Neural crest cell (in vitro differentiated cells): ENCODE measurements at places on chromosomes 3 and 15.

GRCh38 chr3:170033489-170033888, 4.3 kb upstream of the GPR160 start:
- DNase-seq = no peak

GRCh38 chr3:187183210-187183862, 13.9 kb upstream of the RTP1 start:
- DNase-seq = no peak

DNA sequence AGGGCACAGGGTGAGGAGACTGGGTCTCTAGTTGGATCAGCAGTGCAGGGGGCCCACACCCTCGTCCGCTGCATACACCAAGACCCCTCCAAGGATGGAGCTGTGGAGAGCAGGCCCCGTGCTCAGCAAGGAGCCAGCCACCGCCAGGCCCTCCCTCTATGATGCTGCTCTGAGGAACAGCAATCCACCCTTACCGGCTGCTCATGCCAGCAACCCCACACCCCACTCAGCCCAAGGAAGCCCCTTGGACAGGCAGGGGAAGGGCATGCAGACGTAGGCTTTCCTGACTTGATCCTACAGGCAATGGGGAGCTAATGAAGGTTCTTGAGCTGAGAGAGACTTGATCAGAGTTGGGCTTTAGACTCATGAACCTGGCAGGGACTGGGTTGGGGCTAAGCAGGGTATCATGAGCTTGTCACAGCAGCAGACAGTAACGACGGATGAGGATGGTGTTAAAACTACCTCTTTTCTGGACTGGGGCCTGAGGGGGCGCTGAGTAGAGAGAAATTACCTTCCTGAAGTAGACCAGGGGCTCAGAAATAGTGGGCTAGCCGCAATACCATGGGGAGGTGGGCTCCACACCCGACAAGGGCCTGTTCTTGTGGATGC, 50.5 kb upstream of the FGD5 start:
- DNase-seq = no peak

DNA sequence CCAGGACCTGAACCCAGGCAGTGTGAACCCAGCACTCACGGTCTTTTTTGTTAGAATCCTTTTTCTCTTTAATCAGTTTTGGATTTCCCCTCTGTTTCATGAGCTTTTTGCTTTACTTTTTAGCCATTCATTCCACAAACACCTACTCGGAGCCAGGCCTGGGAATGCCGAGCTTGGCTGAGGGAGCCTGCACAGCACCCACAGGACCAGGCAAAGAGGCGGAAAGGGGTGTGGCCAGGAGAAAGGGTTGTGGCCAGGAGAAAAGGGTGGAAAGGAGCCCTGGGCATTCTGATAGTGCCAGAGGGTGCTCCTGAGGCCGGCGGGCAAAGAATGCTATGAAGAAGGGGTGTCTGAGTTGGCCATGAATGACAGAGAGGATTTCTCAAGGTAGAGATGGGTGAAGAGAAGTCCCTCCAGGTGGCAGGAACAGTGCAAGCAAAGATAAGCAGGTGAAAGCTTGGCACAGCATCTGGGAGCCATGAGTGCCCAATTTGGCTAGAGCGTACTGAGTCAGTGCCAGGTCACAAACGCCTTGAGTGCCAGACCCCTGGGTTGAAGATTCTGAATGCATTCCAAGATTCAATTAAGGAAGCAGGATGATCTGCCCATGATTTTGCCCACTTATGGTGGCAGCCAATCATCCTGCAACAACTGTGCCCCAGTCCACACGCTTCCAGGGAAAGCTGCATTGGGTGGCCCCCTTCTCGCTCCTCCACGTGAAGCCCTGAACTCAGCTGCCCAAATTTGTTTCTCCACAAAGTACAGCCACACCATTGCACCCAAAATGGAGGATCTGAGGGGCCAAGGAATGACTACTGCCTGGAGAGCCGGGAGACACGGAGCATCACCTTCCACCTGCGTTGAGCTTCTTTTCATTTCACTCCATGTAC, 157.2 kb downstream of the XXYLT1 start:
- DNase-seq = no peak

GRCh38 chr3:66618066-66618465, 117.2 kb upstream of the LRIG1 start:
- DNase-seq = no peak

DNA sequence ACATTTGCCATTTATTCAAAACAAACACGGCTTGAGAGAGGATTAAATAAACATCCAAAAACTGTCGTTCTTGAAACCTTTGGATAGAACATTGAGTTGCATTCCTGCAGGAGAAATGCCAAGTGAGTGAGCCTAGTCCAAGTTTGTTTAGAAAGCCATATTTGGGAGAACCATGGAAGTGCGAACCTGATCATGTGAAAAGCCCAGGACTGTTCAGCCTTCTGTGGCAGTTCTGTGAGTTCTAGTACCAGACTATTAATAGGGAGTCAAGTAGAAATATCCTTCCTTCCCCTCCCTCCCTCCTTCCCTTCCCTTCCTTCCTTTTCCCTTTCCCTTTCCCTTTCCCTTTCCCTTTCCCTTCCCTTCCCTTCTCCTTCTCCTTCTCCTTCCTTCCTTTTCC, 470.4 kb downstream of the LPP start:
- no peak for DNase-seq

DNA sequence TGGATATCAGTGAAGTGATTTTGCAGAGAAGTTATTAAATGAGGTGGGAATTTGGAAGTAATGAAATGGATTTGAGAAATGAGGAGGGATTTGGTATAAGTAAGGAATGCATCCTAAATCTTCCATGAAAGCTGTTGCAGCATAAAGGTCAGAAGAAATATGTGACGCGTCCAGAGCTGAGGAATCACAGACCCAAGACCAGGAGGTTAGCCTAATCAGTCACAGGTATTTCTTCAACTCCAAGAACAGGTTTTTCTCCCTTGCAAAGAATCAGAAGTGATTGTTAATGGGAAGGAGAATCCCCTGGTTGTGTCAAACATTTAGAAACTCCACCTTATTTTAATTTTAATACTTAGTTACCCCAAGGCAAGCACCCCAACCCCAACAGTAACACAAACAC, 253.2 kb downstream of the MEX3B start:
- DNase-seq = no peak

GRCh38 chr3:151009981-151010380, 37.5 kb upstream of the CLRN1 start:
- no peak for DNase-seq

- DNase-seq = peak; percentile 32
Observed at GRCh38 chr3:28575100-28575745, 226.6 kb upstream of the AZI2 start.

DNA sequence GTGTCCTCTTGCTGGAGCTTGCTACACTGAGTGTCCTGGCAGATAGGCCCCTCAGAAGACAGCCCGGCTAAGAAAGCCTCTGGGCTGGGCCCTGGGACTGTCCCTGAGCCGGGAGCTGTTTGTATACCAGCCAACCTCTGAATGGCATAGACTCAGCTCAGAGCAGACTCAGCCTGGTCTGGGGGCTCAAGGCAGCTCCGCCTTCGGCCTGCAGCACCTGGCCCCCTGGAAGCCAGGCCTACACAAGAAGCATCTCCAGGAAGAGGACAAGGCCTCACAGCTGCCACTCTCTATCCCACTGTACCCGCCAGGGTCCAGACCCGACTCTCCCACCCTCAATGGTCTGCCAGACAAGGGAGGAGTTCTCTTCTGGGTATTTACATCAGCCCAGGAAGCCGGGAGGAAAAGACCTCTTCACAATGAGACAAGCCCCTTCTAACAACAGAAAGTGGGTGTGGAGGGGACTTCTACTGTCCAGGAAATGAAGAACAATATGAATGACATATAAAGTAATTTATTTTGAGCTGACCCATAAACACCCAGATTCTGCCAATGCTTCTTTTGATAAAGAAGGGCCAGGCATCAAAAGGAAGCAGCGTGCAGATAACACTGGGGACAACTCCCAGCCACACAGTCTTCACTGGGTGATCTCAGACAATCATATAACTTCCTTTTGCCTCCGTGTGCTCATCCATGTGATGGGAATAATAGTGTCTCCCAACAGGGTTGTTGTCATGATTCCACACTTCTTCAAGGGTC, 110.2 kb downstream of the TPRA1 start:
- DNase-seq = no peak

DNA sequence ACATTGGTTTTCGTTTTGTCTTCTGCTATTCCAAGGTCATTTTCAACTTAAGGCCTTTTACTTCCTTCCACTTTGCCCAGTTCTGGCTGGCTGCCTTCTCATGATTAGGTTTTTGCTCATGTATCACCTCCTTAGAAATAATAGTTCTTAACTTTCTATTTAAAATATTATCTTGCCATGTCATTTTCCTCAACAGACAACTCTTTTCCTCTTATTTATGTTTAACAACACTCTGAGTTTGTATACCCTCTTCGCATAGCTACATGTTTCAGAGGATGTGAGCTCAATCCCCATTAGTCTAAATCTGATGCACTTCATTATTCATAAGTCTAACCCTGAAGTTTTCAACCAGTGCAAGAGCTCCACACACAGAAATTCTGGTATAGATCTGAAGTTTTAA, 299.1 kb downstream of the BCHE start:
- no peak for DNase-seq

DNA sequence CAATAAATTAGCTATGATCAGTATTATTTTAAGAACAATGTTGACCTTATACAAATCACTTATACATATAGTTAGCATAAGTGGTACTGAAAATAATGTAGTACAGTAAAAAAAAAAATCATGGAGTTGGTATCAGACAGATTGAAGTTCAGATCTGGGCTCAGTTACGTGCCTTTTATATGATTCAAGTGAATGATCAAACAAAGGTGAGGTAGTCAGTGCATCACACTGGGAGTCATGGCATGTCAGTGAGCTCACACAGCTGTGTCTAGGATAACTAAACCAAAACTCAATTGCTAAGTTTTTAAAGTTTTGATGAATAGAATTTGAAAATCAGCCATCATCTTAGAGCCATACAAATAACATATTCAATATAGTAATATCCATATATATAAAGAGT, 11.2 kb upstream of the CCR8 start:
- no peak for DNase-seq

DNA sequence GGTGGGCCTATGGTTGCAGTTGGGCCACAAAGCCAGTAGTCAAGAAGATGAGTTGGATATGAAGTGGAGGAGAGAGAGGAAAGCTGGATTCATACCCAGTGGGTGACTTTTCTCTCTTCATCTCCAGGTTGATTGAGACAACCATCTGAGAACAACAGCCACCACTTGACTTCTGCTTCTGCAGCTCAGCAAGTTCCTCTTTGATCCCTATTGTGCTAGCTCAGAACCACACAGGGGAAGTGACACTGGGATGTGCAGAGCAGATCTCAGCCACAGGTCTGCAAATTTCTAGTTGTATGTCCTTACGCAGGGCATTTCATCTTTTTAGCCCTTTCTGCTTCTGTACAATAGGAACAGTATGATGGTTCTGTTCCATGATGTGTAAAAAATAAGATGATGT, 459.2 kb upstream of the ARRDC4 start:
- DNase-seq = no peak

DNA sequence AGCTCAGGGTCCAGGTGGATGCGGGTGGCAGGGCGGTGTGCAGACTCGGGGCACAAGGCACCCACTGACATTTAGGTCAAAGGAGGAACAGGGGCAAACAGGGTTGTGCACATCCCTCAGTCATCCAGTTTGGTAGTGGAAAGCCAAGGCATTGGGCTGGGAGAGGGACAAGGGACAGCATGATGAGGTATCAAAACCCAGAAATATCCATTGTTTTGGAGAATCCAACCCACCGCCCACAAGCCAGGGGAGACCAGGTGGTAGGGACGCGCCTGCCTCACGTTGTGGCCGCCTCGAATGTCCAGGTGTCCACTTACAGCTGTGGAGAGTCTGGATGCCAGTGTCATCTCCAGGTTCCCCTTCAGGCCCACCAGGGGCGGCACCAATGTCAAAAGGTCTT, 33.3 kb downstream of the SLC41A3 start:
- DNase-seq = no peak

GRCh38 chr3:153163393-153163724, 1.3 kb downstream of the RAP2B start:
- no peak for DNase-seq

DNA sequence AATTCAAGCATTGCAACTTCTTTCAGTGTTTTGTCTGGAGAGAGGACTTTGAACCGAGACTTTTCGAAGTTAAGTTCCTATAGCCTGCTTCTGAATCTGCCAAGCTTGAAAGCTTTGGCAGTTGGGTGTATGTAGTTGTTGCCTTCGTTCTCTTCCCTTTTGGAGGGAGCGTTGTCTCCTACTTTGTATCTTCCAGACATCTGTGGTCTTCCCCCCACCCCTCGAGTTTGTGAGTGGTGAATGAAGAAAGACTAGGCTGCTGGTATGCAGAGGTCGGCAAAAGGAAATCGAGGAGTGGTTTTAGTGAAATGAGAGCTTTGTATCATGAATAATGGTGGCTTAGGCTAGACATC, 1.3 kb downstream of the CTNNB1 start:
- peak; percentile 23 for DNase-seq

DNA sequence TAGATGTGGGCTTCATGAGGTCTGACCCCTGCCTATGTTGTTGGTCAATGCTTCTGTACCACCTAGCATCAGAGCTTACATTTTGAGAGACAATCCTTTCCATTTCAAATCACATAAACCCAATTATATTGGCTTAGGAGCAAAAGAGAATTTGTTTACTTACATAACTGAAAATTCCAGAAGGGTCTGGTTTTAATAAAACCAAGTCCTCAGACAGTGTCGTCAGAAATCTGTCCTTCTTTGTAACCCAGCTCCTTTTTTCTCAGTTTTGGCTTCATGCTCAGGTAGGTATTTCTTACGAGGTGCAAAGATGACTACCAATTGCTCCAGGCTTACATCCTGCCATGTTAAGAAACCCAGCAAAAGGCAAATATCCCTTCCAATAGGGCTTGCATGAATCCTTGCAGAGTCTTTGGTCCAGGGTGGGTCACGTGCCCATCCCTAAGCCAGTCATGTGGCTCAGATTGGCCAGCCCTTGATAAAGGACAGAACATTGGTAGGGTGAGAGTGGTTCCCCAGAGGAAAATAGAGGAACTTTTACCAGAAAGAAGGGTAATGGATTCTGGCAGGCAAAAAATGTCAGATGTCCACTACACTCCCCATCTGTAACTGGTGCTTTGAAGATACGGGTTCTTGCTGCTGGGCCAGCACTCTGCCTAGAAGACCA, 50.2 kb upstream of the VILL start:
- no peak for DNase-seq

DNA sequence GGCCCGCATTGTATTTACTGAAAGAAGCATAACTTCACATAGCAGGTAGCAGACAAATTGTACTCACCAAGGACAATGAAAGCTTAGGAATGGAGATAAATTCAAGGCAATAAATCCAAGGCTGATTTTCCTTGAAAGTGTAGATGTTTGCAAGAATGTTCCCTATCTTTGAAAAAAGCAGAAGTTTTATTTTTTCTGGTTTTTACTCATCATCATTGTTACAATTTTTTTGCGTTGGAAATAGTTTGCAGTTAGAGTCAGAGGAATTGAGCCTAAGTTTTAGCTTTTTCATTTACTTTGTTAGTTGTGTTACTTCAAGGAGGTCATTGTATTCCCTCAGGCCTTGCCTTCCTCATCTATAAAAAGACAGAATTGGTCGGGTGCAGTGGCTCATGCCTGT, 213.9 kb upstream of the TBL1XR1 start:
- no peak for DNase-seq
